ENCODE measurements at places on chromosomes 3 and 15.

- DNase-seq = no peak
These were observed 6.4 kb upstream of the IGF2BP2 start for GRCh38 chr3:185831195-185831594.

DNA sequence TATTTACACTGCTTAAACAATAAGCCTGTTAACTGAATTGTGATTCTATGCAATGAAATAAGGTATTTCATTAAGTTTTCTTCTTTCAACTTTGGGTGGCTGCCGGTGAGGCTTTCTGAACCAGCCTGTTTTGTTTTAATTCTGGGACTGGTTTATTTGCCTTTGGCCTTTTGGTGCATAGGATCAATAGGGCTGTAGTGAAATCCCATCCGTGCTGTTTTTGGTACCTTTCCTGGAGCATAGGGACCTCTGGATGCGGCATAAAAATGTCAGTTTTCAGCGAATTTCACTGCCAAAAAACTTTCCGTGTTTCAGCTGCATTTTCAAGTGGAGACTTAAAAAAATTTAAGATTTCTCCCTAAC lies 514 bp downstream of the PLS1 start:
- DNase-seq = no peak

DNA sequence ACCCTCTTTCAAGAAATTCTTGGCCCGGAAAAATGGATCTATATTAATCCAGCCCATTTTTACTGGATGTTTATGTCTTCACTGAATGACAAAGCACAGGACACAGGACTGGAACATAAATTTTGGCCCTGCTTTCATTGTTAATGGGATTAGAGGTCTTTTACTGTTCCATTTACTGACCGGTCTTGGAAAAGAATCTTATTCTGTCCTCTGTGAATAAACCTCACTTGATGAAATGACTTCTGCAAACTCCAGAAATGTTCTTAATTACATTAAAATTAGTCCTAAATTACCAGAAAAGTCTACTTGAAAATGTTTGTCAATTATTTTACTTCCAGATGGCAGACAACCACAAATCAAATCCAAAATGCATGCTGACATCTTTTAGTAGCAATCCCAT lies 79.3 kb upstream of the SLC24A5 start:
- DNase-seq = no peak

DNA sequence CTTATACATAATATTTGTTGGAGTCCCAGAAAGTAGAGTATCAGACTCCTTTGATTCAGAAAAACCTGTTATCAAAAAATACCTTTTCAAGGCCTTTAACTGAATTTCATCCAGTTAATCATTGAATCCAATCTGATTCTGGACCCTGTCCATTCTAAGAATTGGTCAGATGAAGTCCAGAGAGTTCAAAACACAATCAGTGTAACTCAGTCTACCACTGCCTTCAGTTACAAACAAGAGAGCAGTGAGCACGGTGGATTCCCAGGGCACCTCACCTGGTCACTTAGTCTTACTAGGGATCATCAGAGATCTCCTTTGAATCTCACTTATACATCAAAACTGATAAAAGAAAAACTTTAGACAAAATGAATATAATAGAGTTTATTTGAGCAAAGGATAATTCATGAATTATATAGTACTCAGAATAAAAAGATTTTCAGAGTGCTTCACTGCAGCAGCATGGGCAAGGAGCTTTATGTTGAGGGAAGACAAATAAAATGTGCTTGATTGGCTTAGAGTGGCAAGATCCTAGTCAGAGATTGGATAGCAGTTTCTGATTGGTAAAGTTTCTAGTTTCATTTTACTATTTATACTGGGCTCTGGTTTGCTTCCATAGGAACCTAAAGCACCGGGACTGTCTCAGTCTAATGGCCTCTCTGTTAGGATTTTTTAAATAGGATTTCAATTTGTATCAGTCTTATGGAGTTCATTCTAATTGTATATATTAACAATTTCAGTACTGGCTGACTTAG lies 474.9 kb upstream of the GOLIM4 start:
- no peak for DNase-seq

- no peak for DNase-seq
These were observed 129.9 kb upstream of the MRPS22 start for GRCh38 chr3:139213936-139214335.

DNA sequence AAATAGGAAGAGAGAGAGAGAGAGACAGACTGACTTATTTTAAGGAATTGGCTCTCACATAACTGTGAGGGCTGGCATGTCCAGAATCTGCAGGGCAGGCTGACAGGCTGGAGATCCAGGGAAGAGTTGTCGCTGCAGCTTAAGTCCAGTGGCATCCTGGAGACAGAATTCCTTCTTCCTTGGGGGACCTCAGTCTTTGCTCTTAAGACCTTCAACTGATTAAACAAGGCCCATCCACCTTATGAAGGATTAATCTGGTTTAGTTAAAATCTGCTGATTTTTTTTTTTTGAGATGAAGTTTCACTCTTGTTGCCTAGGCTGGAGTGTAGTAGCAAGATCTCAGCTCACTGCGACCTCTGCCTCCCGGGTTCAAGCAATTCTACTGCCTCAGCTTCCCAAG lies 128.0 kb upstream of the ALDH1A3 start:
- DNase-seq = no peak

DNA sequence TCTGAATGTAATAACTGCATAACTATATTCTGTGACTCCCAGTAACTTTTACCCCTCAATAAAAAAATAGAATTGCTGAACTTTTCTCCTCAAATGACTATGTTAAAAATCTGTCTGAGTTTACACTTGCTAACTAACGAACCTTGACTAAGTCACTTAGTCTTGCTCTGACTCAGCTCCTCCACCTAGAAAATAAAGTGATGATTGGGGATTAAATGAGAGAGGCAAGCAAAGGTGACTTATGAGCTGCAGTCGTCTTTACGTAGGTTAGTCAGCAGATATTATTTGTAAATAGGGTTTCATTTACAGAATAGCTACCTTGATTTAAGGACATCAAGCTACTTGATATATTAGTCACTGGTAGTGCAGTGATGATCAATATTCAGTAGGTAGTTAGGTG lies 476.9 kb downstream of the MECOM start:
- no peak for DNase-seq

GRCh38 chr15:41483115-41483514 lies 10.6 kb upstream of the ITPKA start:
- DNase-seq = no peak

- no peak for DNase-seq
These were observed 16.0 kb upstream of the ZNF710 start for GRCh38 chr15:89985111-89985510.

DNA sequence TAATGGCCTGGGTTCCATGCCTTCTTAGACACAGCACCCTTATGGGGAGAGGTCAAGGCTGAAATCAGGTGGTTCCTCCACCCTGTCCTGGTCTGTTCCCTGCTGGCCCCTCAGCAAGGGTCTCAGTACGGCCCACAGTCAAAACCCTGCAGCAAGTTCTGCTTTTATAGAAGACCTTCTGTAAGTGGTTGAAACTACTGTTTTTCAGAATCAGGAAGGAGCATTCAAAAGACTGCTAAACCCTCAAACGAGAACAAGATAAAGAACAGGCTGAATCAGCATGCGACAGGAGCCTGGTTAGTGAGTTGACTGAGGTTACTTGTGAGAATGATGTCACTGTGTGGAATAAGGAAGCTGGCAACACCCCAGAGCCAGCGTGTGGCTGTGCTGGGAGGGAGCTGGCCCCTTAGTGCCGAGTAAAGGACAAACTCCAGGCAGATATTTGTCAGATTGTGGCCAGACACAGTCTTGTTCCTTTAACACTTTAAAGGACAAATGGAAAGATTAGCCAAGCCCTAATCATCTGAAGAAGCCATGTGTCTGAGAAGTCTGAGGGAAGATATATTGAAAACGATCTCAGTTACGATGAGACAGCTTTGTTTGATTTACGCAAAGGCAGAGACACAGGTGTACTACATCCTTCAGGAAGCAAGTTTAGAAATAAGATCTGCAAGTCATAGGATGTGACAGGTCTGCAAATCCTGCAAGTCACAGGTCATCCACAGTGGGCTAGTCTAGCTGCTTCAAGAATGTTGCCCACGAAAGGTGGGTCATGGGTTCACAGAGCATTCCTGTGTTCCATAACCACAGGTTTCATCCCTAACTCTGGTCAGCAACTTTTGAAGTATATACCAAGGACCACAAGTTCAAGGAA lies 54.0 kb downstream of the B3GNT5 start:
- peak; percentile 82 for DNase-seq

- no peak for DNase-seq
These were observed 23.6 kb upstream of the TEX55 start for GRCh38 chr3:119122350-119122749.

- DNase-seq = no peak
These were observed 9.0 kb downstream of the COL6A5 start for GRCh38 chr3:130354430-130354829.

- DNase-seq = no peak
These were observed 1.5 kb downstream of the GPR87 start for GRCh38 chr3:151315136-151315535.

GRCh38 chr3:182116386-182116785 lies 404.7 kb downstream of the SOX2 start:
- no peak for DNase-seq

GRCh38 chr3:159724627-159725026 lies 264.0 kb upstream of the IL12A start:
- no peak for DNase-seq

- peak; percentile 45 for DNase-seq
These were observed 2.7 kb upstream of the TMEM87A start for GRCh38 chr15:42275780-42276391.

GRCh38 chr15:40339621-40339945 lies 1.2 kb downstream of the CCDC9B start:
- no peak for DNase-seq

GRCh38 chr15:81229586-81229985 lies 32.9 kb downstream of the IL16 start:
- DNase-seq = no peak

DNA sequence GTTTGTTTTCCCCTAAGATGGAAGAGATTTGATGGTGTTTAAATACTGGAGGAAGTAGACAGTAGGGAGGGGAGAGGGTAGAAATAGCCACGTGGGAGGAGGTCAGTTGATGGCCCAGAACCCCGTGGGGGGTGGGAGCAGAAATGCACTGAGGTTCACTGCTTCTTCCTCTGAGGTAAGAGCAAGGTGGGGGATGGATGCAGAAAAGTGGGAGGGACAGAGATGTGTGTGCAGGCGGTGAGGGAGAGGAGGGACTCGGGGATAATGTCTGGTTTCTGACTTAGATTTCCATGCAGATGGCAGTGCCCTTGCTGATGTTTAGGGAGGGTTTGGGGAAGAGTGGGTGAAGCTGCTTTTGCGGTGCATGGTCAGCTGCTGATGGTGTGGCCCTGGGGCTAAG lies 102.9 kb downstream of the ARNT2 start:
- DNase-seq = no peak

DNA sequence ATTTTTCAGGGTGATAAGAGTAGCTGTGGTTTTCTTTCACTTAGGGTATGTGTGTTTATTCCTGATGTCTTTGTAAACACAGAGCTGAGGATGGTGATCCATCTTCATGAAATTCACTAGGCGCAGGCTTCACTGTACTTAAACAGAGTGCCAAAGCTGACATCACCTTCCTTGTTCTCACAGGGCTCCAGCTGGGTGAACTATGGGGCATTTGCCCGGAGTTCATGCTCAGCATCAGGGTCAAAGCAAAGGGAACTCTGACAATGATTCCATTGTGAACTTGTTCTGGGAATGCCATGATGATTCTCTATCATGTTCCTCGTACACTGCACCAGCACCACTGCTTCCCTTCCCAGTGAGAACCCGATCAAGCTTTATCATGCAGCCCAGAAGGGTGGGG lies 184.8 kb upstream of the P2RY1 start:
- DNase-seq = peak; percentile 94

DNA sequence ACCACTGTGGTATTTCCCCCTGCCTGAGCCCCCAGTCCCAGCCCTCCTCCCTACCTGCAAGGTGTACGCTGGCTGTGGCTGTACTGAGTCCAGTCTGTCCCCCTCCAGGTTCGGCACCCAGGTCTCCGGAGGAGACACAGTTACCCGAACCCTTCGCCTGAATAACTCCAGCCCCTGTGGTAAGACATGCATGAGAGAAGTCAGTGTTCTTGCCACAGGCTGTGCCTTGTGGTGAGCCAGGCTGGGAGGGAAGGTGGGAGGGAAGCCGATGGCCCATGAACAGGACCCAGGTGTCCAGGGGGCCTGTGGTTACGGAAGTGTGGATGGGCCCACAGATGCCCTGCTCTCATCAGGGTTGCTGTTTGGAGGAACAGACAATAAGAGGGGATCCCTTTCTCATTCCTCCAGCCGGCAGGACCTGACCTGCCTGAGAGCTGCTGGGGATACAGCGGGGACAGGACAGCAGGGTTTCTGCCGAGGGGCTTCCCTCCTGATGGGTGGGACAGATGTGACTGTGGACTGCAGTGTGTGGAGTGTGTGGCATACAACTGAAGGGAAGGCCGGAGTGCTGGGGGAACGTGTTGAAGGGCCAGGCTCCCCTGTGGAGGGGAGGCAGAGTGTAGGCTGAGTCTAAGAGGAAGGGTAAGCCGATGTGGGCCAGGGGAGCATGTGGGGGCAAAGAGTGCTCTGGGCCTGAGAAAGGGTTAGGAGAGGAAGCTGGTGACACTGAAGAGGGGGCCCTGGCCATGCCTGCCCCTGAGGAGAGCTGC lies 21.9 kb downstream of the ACAA1 start:
- no peak for DNase-seq

DNA sequence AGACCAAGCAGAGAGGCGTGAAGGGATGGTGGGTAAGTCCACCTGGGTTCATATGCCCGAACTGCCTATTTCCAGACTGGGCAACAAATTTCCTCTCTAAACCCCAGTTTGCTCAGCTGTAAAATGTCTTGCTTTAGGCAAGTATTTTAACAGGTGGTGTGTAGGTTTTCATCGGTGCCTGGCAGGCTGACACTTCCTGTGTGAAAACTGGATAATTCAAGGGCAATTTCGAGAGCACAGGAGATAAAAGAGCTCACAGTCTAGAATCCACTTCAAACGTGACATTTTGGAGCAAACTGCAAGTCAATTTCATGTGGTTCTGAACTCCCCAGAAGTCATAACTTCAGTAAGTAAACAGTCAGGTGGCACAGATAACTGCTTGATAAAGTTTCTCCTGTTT lies 112.2 kb downstream of the OXNAD1 start:
- DNase-seq = no peak

DNA sequence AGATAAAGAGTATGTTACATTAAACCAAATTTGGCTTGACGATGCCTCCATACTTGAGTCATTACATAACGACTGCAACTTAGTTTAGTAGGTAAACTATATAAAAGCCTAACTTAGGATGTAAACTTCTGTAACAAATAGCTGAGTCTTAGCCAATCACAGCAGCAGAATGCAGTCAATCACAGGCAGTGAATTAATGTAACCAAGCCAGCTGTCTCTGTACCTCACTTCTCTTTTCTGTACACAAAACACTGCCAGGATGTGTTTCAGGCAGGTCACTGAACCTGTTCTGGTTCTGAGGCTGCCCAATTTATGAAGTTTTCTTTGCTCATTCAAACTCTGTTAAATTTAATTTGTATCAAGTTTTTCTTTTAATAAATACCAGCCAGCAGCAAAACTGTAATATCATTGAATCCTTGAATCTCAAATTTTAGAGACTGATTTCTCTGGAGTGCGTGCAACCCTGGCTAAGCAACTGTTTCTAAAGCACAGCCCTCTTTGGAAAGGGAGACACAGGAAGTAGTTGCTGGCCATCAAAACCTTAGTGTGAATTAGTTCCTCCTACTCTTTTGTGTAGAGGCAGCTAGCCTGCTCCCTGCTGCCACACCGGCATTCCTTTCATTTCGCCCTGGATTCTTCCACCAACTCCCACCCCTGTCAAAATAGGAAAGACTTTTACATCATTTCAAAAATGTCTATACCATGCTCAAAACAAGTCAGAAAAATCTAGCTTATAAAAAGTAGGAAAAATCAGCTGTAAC lies 15.2 kb downstream of the RFTN1 start:
- DNase-seq = no peak

GRCh38 chr3:32100465-32100864 lies 6.0 kb upstream of the GPD1L start:
- no peak for DNase-seq

Data from Ammon's horn (tissue), 1 donor.